ENCODE measurements at places on chromosomes 12 and 14.

DNA sequence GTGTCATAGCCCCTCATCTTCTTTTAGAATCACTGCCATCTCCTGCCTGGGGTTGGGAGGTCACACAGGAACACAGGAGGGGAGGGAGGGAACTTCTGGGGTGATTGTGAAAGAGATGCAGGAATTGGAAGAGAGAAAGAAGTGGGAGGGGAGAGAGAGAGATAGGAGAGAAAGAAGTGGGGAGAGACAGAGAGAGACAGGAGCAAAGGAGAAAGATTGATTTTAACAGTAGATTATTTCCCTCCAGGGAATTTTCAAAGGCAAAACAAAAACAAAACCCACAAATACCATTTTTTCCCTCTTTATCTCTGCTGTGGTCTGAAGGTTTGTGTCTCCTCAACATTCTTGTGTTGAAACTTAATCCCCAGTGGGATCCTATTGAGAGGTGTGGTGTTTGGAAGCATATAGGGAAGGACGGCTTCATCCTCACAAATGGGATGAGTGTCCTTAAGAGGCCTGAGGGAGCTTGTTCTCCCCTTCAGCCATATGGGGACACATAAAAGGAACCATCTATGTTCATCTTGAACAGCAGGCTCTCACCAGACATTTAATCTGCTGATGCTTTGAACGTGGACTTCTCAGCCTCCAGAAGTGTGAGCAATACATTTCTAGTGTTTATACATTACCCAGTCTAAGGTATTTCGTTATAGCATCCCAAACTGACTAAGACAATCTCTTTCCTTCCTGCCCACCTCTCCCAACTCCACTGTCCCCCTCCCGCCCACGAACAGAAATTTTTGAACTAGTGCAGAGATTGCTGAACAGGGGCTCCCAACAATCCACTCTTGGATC lies 134.9 kb upstream of the MAX start:
- peak; percentile 50 for DNase-seq

- DNase-seq: no peak
Observed at GRCh38 chr14:105247715-105248367, 492 bp upstream of the BTBD6 start.

DNA sequence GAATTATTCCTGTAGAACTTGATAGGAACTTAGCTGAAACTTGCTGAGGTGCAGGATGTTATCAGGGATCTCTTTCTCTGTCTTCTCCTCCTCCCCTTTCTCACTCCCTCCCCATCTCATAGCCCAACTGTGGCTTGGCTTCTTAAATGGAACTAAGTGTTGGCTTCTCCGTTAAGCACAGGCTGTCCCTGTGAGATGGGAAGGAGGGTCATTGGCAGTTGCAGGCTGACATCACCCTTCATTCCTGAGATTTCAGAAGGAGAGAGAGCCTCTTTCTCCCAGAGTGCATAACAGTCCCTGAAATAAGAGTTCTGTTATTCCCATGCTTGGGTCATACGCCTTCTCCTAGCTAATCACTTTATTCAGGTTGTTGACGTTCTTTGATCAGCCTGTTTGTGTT lies 162.0 kb downstream of the UNC79 start:
- DNase-seq: no peak

DNA sequence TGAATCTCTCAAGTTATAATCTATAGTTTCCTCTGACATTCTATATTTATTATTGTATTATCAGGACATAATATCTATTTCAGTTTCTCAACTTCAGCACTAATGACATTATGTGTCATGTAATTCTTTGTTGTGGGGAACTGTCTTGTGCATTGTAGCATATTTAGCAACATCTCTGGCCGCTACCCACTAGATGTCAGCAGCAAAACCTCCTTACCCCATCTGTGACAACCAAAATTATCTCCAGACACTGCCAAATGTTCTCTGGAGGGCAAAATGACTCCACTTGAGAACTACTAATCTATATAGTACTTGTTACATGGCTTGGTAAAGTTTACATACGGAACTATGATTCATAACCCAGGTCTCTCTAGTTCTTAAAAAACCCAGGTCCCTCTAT lies 110.2 kb downstream of the RASSF9 start:
- no peak for DNase-seq

DNA sequence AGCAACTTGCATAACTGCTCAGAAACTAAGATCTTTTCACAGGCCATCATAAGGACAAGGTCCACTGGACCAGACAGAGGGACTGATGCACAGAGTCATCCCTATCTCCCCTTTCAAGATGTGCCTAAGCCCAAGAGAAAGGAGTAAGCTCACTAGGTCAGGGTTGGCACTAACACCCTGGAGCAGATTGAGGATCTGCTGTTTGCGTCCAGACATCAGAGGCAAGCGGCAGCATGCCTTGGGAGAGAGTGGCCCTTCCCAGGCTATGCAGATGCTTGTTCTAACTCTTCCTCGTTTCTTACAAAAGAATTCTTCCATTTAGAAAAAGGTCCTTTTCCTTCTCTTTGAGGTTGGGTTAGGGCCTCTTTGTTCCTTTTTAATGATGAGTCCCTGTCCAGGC lies 187.2 kb downstream of the KCNA5 start:
- no peak for DNase-seq
